ENCODE measurements at places on chromosomes 1 and 21.

GRCh38 chr1:51518033-51518585, 957 bp downstream of the EPS15 start:
- DNase-seq: peak; percentile 16

DNA sequence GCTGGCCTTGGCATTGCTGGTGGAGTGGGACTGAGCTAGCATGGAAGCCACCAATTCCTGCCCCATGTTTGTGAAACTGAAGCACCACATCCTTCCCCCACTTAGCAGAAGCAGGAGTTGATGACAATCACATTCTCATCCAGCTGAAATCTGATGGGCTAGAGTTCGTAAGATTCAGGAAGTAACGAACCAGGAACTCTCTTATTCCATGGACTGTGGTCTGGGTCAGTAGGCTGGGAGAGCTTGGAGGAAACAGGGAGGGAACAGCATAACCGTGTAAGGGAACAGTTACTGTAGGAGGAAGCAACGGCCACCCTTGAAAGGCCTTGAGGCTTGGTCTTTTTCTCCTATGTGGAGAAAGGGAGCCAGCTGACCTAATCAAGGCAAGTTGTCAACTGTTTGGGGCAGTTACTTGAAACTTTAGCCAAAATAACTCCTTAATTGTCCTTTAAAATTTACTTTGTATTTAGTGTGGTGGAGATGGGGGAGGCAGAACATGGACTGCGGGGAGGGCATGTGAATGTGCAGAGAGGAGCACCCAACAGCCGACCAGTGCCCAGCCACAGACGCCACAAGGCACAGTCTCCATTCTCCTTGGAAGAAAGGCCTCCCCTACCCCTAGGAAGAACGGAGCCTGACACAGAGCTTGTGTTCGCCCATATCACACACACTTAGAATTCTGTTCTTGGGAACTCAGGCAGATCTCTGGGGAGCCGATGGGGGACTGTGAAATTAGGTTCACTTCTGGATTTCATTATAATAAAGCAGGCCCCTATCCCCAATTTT, 2.0 kb upstream of the COQ8A start:
- no peak for DNase-seq

- no peak for DNase-seq
Observed at GRCh38 chr1:156941675-156942074, 21.2 kb downstream of the LRRC71 start.

- no peak for DNase-seq
Observed at GRCh38 chr21:43991447-43991991, 20.6 kb upstream of the TRAPPC10 start.

DNA sequence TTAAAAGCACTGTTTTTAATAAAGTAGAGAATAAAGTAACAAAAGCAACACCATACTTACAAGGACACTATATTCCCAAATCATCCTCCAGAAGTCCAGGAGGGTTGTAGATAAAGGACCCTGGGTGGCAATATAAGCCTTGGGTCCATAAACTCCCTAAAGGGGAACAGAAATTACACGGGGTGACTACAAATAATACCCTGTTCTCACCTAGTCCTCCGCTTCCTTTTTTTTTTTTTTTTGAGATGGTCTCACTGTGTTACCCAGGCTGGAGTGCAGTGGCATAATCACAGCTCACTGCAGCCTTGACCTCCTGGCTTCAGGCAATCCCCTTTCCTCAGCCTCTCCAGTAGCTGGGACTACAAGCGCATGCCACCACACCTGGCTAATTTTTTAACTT, 13.1 kb downstream of the PTPN22 start:
- no peak for DNase-seq

DNA sequence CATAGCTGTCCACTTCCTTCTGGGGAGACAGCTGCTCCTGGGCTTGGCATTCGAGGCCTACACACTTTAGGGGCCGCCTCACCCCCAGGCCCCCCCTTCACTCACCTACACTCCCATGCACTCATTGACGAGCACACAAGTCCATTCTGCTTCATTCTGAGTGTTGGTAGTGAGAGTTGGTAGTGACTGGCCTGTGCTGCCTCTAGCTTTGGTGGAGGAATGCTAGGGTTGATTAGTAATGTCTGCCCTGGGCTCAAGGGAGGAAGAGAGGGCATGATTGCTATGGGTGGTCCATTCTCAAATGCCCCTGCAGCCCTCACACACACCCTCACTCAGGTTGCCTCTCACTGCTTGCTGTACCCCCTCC, 30.4 kb downstream of the TRIM11 start:
- no peak for DNase-seq

DNA sequence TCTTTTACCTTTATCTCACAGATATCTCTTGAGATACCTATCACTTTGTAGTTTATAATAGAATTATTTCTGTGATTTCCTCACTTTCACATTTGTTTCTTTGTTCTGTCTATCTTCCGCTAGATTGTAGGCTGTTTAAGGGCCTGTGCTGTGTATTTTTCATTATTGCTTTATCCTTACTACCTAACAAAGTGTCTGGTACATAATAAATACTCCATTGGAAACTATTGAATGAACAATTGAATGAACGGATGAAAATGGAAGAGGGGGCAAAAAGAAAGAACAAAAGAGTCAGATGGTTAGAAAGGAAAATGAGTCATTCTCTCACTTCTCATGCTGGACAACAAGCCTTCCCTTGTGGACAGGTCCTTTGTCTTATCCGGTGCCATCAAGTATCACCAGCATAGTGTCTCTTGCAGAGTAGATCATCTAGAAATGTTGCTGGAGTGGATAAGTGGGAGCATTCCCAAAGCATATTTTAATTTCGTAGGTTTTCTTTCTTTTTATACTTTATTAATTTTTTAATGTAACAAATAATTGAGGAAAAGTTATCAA, 159.8 kb downstream of the NEK7 start:
- no peak for DNase-seq

DNA sequence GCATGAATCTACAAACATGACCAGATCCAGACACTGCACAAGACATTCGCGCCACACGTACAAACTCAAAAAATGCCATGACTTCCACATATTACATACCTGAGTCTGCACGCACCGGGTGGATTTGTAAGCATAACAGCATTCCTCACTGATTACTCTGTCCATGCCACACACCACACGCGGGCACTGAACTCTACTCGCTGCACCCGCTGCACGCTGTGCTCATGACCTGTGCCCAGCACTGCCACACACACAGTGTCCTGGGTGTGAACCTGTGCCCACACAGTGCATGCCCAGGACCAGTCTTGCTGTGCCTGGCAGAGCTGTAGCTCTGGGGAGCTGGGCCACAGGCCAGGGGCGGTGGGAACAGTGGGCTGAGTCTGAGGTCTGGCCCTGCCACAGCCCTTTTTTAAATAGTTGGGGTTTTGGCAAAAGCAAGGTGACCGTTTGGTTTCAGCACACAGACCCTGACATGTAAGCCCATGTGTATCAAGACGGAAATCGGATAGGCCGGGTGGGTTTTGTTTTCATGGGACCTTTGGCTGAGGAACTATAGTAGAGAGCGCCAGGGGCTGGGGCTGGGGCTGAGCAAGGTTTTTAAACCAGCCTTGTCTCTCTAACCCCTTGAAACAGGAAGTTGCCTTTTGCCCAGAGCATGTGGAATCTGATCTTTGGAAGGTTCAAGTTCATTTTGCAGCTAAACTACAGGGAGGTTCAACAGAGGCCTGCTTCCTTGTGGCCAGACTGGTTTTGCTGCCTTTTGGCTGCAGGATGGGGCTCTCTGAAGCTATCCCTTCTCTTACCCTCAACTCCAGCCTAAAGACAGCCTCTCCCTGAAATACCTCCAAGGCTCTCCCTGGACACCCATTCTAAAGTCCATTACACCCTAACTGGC, 12.3 kb upstream of the GOLT1A start:
- no peak for DNase-seq

DNA sequence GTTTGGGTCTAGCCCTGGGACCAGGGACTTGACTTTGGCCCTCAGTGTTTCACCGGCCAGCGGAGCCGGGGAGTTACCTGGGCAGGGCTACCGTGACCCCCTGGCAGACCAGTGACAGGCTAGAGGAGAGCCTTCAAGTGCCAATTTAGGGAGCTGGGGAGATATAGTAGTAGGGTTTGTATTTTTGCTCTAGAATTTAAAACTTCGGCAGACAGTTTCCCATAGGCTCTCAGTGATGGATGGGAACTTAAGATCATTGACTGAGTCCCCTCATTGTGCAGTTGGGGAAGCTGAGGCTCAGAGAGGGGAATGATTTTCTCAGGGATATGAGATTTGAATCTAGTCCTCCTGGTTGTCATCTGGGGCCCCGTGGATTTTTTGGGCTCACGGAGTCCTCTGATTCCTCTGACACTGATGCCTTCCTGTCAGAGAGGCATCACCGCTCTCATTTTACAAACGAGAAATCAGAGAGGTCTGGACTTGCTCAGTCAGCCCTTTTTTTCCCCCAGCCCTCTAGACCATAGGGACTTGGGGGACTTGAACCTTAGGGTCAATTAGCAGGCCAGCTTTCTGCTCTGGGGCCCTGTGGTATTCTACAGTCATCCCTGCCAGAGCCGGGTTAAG, 58.3 kb upstream of the ACOT11 start:
- no peak for DNase-seq

DNA sequence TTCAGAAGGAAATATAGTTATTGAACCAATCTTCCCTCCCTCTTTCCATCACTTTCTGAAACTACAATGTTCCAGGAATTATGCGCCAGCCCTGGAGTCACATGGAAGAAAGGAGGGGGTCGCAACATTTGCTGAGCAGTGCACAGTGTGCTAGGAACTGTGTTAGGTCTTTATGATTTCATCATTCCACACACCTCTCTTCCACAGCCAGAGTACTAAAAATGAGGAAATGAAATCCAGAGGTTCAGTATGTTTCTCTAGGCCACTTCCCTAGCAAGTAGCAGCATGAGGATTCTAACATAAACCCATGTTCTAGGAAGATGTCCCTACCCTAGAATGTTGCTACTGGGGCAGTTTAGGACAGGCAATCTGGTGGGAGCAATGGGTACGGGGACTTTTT, 158.1 kb downstream of the SLC45A1 start:
- DNase-seq: no peak

DNA sequence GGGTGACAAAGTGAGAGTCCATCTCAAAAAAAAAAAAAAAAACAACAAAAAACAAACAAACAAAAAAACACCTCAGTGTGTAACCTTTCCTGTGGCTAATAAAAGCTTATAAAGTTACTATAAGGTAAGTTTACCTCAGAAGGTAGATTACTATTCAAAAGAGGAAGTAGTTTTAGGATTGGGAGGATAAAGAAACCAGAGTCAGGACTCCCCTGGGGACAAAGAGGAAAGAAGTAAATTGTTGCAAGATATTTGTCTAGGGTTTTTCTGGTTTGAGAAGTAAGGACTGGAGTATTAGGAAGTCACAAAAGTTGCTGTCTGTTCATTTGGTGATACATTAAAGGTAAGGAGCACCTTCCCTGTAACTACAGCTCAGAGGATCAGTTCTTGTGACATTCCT, 23.8 kb upstream of the CENPF start:
- DNase-seq: no peak

DNA sequence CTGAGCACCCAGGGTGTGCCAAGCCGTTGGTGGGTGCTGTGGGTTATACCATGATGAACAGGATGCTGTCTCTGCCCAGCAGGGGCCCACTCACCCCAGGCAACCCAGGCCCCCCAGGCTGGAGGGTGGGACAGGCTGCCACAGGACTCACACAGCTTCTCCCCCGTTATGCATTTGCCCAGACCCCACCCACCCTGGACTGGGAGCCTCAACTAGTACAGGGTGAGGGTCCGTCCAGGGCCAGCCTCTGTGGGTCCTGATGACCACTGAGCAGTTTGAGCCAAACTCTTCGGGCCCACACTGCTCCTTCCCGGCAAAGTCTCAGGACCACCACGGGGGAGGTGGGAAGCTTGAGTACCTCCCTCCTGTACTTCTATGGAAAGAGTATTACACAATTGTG, 3.8 kb upstream of the PRELP start:
- no peak for DNase-seq

DNA sequence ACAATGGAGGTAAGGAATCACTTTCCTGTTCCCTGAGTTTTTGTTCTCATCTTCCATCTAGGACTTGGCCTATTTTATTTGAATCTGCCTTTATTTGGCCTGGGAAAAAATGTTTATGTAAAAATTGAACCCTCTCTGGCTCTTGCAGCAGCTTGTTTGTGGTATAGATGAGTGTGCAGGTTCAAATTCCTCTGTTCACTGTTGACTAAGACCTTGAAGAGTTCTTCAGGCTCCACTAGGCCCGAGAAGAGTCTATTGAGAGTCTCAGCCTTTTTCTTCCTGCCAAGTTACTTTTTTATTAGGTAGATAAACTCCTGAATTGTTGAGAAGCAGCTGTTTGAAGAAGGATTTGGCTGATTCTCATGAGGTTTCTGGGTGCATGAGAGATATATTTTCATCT, 248.8 kb upstream of the ADGRL2 start:
- no peak for DNase-seq

DNA sequence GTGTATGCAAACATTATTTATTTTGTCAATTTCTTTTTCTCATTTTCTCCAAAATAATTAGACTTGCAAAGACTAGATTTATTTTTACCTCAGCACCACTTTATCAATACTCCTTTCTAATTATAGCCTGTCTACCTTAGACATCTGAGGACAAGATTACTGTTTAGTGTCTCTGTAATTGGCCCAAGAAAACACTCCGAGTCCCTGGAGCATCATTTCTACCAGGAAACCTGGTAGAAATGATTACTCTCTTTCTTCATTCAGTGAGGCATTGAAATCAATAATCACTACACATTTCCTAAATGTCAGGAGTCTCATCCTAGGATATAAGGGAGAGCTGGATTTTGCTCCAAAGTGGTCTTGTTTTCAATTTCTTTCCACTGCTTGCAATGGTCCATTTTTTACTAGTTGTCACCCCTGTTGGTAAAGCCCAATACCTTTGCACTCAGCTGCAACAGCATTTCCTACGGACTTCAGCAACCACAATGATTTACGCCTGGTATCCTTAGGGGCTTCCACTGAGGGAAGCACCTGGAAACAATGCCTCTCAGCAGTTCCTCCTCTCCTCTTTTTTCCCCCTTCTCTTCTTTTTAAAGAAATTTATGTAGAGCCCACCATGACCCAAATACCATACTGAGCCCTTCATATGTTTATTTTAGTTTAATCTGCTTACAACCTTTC, 64.6 kb downstream of the GRIK1 start:
- DNase-seq: no peak

- DNase-seq: no peak
Observed at GRCh38 chr1:181131255-181131941, 42.9 kb downstream of the IER5 start.
